ENCODE measurements at places on chromosomes 5 and 9. TPM values are rescaled to one million over a fixed set of nuclear protein-coding genes. Genes with fewer than 3 reads are reported as not detected.
A peak's percentile ranks its signal among the peaks of the same experiment; 100 is the strongest.

DNA sequence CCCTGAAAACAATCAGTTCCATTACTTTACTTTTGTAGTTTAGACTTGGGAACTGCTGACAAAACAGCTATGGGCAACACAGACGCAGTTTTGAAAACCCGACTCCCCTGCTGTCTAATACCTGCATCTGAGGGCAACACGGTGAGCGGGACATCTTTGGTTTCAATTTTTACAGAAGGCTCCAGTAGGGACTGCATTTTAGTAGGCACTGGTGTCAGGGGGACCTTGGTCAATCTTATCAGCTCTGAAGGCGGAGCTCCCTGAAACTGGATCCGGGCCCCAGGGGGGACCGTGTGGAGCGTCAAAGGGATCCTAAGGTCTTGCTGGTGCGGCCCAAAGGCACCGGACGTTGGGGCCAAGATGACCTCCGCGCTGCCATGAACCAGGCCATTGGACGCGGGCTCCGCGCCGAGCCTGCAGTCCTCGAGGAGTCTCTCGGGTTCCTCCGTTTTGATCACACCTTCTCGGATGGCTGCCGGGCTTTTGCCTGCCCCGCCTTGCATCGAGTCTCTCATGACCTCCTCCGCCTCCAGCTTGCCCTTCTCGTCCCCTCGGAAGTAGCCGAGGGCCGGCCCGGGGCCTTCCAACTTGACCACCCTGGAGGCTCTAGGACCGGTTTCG lies 1.1 kb downstream of the SOX30 start:
- no peak for DNase-seq

ECSCR gene
- 0.19 TPM for polyA plus RNA-seq

C9orf43 gene
- 0.52 TPM for polyA plus RNA-seq

GRCh38 chr5:53127107-53127506 lies 17.6 kb upstream of the MOCS2 start:
- no peak for DNase-seq

- DNase-seq = no peak
Observed at GRCh38 chr5:147432323-147432722, 77.5 kb downstream of the DPYSL3 start.

DNA sequence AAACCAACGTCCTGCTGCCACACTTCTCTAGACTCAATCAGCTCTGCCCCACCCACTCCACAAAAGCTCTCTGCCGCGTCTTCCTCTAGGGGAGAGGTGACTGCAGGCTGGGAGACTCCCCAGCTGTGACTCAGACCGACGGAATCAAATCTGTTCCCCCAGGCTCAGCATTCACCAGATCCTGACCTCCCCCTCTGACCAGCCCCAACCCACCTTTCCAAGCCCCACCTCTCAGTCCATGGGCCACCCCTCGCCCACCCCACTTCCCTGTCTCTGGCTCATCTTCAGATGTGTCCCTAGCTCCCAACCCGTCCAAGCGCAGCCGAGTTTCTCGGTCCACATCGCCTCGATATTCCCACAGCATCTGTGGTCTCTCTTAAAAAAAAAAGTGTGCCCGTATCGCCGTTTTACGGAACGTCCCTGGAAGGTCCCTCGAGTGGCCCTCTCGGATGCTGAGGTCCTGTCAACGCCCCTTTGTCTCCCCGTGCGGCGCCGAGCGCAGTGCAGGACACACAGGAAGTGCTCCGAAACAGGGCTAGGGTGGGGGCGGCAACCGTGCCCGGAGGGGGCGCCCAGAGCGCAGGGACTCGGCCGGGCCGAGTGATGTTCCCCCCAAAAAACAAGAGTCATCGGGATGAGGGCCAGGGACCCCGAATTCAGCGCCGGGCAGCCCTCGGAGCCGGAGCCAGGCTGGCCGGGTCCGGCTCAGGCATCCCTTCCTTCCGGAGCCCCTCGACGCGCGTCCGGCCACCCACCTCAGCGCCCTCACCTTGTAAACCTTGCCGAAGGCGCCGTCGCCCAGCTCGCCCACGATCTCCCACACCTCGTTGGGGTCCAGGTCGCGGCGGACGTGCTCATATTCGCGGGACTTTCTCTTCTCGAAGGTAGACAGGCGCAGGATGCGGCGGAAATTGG lies 649 bp downstream of the STK10 start:
- DNase-seq = peak; percentile 53

GRCh38 chr5:84272771-84273516 lies 111.7 kb downstream of the EDIL3 start:
- DNase-seq = no peak
